Spinal cord (tissue), 10 donors: ENCODE measurements at places on chromosomes 2 and 18. TPM values are rescaled to one million over a fixed set of nuclear protein-coding genes. Genes with fewer than 3 reads are reported as not detected.

The GBX2 gene
- 1.9 TPM for total RNA-seq

GRCh38 chr2:207397917-207398655 lies 131.7 kb upstream of the CREB1 start:
- H3K4me1 ChIP-seq = no peaks in the 10 kb centered on the region
- no peaks in the 10 kb centered on the region for H3K36me3 ChIP-seq
- no peak overlapping the region for H3K4me3 ChIP-seq
- no peaks in the 10 kb centered on the region for H3K27me3 ChIP-seq

DNA sequence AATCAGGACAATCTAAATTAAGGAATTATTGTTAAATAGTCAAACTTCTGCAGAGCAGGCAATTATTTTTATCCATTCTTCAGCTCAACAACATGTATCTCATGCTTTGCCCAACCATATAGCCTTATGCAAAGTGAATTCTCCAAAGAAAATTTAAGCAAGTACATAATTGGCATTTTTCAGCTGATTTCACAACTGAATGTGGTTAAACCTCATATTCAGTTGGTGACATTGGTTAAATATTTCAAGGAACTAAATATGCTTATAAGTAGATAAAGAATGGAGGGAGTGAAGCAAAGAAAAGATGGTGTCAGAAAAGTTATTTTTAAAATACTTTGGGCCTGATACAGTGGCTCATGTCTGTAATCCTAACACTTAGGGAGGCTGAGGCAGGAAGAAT lies 816.2 kb downstream of the NRXN1 start:
- DNase-seq = no peak
- no peak overlapping the region for H3K4me3 ChIP-seq
- no peaks in the 10 kb centered on the region for H3K4me1 ChIP-seq
- no peak overlapping the region for H3K27ac ChIP-seq

DNA sequence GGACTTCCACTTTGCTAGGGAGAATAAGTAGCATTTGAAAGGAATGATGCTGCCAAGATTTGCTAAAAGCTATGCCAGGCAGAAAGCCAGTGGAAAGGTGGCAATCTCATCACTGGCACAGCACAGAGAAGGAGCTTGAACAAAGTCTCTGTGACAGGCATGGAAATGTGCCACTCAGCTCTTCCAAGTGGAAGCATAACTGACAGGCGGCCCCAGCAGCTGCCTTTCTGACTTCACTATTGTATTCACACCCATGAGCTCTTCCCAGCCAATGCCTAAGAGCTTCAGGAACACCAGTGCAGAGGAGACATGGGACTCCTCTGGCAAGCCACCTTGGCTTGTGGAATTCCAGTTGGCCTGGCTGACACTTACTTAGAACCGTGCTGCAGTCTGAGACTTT lies 134.6 kb upstream of the REG3G start:
- no peaks in the 10 kb centered on the region for H3K36me3 ChIP-seq
- H3K4me3 ChIP-seq = no peak overlapping the region

DNA sequence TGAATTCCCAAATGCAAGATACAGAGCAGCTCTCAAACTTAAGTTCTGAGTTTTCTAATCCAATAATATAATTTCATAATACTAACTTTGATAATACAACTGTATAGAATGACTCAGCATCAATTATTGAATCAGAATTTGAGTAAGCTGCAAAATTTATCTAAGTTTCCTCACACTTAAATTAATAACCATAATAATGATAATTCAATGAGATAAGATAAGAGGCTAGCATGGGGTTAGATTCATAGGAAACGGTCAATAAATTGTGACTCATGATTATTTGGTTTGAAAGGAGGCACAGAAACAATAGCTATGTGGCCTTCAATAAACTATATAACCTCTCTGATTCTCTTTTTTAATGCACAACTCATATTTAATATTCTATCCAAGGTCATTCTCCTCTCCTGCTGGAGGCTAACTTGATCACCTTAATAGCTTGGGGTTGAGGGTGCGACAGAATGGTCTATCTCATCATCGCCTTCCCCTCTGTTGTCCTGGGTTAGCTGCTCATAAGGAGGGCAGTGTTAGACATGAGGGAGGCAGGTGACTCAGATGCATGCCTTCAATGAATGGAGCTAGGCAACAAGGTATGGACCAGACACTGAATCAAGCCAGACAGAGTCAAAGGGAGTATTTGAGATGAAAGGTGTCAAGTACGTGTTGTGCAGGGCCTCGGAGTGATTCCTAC lies 36.2 kb upstream of the BMP10 start:
- H3K4me3 ChIP-seq = no peak overlapping the region
- no peak for DNase-seq
- no peak overlapping the region for H3K27ac ChIP-seq
- H3K27me3 ChIP-seq = no peaks in the 10 kb centered on the region

- H3K4me3 ChIP-seq = no peak overlapping the region
- no peak overlapping the region for H3K27ac ChIP-seq
- H3K4me1 ChIP-seq = no peaks in the 10 kb centered on the region
- no peaks in the 10 kb centered on the region for H3K27me3 ChIP-seq
- no peak for DNase-seq
- no peaks in the 10 kb centered on the region for H3K36me3 ChIP-seq
These were observed 320.5 kb upstream of the ZNF521 start for GRCh38 chr18:25672490-25672889.

DNA sequence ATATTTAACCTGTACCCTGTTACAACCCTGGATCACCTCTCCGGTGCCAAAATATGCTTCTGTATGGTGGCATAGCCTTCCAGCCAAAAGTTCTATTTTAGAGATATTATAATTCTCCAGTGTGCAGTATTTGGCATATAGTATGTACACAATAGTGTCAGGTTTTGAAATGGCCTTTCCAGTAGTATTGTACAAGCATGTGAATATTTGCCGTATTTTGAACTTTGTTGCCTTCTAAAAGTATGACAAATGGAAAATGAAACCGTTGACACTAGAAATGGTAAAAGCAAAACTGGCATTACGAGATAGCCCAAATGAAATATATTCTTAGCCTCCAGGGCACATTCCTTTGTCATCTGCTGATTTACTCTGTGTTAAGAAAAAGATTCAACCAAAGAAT lies 431.2 kb downstream of the LRP1B start:
- H3K27me3 ChIP-seq = no peaks in the 10 kb centered on the region
- no peaks in the 10 kb centered on the region for H3K4me1 ChIP-seq
- DNase-seq = no peak
- H3K4me3 ChIP-seq = no peak overlapping the region
- no peaks in the 10 kb centered on the region for H3K36me3 ChIP-seq
- H3K27ac ChIP-seq = no peak overlapping the region

DNA sequence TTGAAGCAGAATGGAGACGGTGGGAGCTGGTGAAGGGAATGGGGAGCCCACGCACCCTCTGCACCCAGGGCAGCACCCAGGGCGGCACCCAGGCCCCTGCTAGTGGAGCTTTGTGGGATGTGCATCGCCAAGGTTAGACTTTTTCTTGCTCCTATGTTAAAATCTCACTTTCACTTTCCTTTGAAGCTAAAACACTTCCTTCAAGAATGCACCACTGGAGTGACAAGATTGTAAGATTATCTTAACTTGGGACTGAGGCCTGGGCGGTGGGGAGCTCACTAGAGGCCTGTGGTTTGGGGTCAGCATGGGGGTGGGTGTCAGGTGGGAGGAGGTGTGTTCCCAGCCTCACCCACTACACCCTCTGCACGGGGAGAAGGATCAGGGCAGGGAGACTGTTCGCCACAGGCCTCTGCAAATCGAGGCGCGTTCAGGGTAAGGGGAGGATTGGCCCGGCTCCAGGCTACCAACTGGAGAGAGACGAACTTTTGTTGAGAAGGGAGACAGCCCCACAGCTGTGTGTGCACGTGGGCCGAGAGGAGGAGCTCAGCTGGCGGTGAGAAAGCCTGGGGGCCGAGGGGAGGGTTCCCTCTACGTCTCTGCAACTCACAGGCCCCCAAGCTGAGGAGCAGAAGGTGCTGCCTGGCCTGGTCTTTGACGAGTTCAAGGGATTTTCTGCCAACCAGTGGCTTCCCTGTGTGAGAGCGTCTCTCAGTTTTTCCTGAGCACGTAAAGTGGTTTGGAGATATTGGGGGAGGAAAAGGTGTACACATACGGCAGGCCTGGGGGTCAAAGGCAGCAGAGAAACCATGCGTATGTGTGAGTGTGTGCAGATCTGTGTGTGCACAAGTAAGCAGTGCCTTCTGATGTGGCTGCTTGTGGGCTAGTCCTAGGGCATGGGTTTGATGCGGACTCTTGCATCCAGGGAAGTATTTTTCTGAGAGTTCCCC lies 147.7 kb downstream of the KLHL29 start:
- H3K27ac ChIP-seq = peak overlapping the region; percentile 75
- H3K27me3 ChIP-seq = no peaks in the 10 kb centered on the region
- no peak for DNase-seq
- H3K4me3 ChIP-seq = no peak overlapping the region
- peaks cover 2% of the 10 kb centered on the region for H3K36me3 ChIP-seq

GRCh38 chr2:128442891-128443302 lies 124.2 kb upstream of the HS6ST1 start:
- no peak overlapping the region for H3K27ac ChIP-seq
- H3K4me3 ChIP-seq = no peak overlapping the region
- H3K27me3 ChIP-seq = no peaks in the 10 kb centered on the region
- no peak for DNase-seq

The NFATC1 gene
- total RNA-seq = 8.0 TPM

- no peak for DNase-seq
- H3K27ac ChIP-seq = no peak overlapping the region
- H3K36me3 ChIP-seq = no peaks in the 10 kb centered on the region
These were observed 75.1 kb downstream of the CIB4 start for GRCh38 chr2:26566081-26566375.

The EN1 gene
- 0.40 TPM for total RNA-seq

The ADRA2B gene
- 0.79 TPM for total RNA-seq

- DNase-seq = no peak
- H3K27me3 ChIP-seq = no peaks in the 10 kb centered on the region
- no peaks in the 10 kb centered on the region for H3K36me3 ChIP-seq
- no peak overlapping the region for H3K4me3 ChIP-seq
These were observed 96.9 kb upstream of the NEDD4L start for GRCh38 chr18:57947117-57947516.

GRCh38 chr2:174331595-174332216 lies 3.0 kb upstream of the SP9 start:
- H3K27me3 ChIP-seq = peaks cover 100% of the 10 kb centered on the region
- H3K27ac ChIP-seq = no peak overlapping the region
- DNase-seq = no peak
- H3K4me1 ChIP-seq = peaks cover 56% of the 10 kb centered on the region
- H3K4me3 ChIP-seq = no peak overlapping the region
- no peaks in the 10 kb centered on the region for H3K36me3 ChIP-seq

The GALNT13 gene
- total RNA-seq = 21.6 TPM
